ENCODE measurements at places on chromosomes 11 and 22.

- DNase-seq, result peak; percentile 11
These were observed 305.8 kb upstream of the NCAM1 start for GRCh38 chr11:112655371-112655770.

GRCh38 chr22:47591016-47591415, 828.6 kb downstream of the TBC1D22A start:
- no peak for DNase-seq

GRCh38 chr22:21632237-21632895, at the start of gene CCDC116:
CCDC116 (plus strand) TSS chr22:21632760; CDS start chr22:21633182, 422 bp downstream.
- no peak for DNase-seq

- no peak for DNase-seq
These were observed 780 bp upstream of the SLC15A3 start for GRCh38 chr11:60952742-60953170.

- DNase-seq, result no peak
These were observed 4.2 kb downstream of the SHANK2 start for GRCh38 chr11:71248251-71248570.
